HT-29 (cell line): ENCODE measurements at places on chromosomes 12 and 14.

DNA sequence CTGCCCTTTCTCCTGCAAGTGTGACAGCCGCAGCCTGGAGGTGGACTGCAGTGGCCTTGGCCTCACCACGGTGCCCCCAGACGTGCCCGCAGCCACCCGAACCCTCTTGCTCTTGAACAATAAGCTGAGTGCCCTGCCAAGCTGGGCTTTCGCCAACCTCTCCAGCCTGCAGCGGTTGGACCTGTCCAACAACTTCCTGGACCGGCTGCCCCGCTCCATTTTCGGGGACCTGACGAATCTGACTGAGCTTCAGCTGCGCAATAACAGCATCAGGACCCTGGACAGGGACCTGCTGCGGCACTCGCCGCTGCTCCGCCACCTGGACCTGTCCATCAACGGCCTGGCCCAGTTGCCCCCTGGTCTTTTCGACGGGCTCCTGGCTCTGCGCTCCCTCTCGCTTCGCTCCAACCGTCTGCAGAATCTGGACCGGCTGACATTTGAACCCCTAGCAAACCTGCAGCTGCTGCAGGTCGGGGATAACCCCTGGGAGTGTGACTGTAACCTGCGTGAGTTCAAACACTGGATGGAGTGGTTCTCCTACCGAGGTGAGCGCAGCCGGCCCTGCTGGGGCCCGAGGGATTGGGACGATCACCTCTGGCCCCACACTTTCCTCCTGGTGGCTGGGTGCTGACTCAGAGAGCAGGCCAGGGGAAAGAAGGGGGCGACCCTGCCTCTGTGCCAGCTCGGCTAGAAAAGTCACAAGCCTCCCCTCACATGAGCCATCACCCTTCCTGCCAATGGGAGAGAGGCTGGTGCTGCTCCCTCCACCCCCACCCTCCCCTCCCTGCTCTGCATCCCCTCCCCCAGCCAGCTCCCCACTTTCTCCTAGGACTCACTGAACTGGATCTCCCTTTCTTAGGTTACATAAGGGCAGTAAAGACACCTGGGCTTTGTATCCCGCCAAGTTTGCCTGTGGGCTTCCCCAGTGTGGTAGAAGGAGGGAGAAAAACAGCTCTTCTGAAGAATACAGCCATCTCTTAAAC lies 10.9 kb downstream of the LRTM2 start:
- peak; percentile 80 for DNase-seq

- DNase-seq, result peak; percentile 87
Measured at GRCh38 chr12:65306366-65307168, 28.1 kb downstream of the MSRB3 start.

GRCh38 chr12:3129301-3130056 lies 52.3 kb downstream of the TSPAN9 start:
- DNase-seq, result no peak

DNA sequence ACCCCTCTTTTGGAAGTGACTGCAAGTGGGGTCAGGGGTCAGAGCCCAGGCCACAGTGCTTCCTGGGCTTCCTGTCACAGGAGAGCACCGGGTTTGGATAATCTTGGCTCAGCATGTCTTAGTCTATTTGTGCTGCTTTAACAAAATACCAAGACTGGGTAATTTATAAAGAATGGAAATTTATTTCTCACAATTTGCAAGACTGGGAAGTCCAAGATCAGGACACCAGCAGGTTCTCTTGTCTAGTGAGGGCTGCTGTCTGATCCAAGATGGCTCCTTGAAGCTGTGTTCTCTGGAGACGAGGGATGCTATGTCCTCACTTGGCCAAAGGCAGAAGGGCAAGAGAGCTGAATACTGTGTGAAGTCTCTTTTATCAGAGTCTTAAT lies 74.1 kb downstream of the RIN3 start:
- no peak for DNase-seq

DNA sequence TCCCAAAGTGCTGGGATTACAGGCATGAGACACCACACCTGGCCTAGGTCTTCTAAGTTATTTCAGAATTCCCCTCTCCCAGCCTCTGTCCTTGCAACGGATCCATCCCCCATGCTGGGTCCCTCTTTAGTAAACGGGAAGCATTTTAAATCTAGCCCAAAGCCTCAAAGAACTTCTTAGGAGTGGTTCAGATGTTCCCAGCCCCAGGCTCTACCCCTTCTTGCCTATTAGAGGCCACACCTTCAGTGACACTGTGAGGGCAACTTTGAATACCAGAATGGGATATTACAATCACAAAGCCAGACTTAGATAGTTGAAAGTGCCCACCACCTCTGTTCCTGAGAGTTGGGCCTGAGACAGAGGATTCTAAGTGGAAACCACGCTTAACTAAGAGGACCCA lies 18.1 kb upstream of the SPPL3 start:
- DNase-seq, result no peak

- DNase-seq, result no peak
Measured at GRCh38 chr12:114976959-114977358, 293.0 kb upstream of the TBX3 start.

DNA sequence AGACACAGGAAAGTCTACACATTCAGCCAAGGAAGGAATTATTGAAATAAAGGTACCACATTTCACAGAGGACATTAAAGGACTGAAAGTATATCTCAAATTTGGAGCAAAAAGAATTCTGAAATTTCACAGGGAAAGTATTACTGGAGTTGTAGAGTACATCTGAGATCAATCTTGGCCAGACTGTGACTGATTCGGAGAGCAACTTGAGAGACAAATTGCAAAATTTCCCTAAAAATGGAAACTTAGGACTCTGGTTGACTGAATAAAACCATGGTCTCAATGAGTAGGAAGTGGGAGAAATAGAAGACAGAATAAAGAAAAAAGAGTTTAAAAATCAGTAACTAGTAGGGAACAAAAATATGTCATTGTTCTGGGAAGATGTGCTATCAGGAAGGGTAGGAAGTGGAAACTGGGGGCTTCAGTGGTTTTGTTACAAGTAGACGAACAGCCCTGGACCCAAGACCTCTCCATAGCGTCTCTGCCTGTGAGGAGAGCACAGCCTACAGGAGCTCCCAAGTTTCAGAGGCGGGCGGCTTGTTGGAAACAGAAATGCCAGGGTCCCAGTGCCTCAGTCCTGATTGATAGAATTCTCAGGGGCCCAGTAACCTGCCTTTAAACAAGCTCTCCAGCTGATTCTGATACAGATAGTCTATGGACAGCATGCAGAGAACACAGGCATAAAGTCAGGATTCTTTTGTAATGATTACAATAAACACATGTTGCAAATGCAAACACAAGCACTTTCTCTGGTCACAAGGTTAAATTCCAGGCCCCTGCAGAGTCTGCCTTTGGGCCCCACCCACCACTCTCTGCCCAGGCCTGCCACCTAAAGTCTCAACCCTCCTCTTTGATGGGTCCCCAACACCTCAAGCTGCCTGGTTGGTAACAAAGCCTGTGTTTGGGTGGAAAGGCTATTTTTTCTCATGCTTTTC lies 63.1 kb downstream of the BBS10 start:
- no peak for DNase-seq

GRCh38 chr14:79960288-79960687 lies 251.0 kb downstream of the DIO2 start:
- DNase-seq, result no peak

DNA sequence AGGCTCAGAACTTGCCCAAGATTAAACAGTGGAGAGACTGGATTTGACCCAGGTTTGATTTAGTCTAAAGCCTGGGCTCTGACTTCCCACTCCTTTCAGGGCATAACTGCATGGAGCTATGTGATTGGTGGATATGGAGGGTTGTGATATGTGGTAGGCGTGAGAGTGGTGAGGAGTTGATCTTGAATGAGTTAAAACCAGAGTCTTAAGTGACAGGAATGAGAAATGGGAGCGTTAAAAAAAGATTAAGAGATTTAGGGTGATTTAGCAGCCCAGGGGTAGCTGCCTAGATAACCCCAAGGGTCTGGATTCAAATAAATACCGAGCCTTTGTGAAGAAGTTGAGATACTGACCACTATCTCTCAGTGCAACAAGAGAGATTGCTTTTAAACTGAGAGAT lies 8.4 kb downstream of the SYNDIG1L start:
- DNase-seq, result no peak

DNA sequence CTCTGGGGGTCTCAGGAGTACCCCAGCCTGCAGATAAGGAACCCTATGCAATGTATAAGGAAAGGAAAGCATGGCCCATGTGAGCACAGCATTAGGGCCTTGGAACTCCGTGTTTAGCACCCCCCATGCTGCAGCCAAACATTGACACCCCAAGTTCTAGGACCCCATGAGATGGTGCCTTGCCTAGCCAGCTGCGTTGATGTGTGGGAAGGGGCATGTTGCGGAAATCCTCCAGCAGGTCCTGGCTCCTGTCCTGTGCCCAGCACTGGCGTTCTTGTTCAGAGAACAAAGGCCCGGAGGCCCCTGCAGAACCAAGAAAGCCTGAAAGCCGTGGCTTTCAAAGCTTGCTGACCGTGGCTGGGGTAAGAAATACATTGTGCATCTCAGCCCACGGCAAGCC lies 99.4 kb upstream of the DIO3 start:
- no peak for DNase-seq
